ENCODE measurements at places on chromosomes 11 and 22.

DNA sequence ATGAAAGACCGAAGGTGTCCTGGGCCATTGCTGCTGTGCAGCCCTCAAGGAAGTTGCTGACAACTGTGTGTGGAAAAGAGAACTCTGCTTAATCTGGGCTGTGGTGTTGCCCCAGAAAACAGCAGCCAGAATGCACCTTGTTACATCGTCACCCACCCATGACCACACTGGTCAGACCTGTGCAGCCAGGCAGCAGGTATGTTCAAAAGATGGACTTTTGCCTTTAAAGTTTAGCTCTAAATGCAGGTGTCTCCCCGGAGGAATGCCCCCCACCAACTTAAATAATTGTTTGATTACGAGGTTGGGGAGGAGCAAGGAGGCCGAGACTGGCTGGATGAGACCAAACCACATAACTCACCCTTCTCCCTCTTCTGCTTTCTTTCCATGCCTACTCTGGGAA is 15.3 kb upstream of the POLA2 start:
- DNase-seq: no peak

- DNase-seq: peak; percentile 52
These were observed 9.7 kb upstream of the CCKBR start for GRCh38 chr11:6249770-6250555.

DNA sequence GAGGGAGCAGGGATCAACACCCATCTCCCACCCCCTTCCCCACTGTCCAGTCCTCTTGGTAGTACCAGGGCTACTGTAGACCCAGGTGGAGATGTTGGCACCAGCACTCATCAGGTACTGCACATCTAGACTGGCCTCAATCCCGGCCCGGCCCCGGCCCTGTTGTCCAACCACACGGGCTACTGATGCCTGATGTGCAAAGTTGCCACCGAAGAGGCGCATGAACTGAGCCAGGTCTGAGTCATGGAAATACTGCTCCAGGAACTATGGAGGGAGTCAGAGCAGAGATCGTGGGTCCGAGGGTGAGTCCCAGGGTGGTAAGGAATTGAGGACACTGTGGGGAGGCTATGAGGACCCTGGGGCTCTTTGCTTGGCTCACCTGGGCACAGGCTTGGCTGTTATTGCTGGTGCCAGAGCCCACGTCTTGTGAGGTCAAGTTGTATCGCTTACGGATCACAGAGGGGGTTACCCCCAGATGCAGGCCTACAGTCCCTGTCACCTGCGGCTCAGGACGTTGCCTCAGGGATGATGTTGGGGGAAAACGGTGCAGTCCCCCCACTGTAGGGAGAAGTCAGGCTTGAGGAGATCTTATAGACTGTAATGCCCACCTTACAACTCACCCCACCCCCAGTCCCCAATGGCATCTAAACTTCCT is 2.5 kb downstream of the TPP1 start:
- no peak for DNase-seq

DNA sequence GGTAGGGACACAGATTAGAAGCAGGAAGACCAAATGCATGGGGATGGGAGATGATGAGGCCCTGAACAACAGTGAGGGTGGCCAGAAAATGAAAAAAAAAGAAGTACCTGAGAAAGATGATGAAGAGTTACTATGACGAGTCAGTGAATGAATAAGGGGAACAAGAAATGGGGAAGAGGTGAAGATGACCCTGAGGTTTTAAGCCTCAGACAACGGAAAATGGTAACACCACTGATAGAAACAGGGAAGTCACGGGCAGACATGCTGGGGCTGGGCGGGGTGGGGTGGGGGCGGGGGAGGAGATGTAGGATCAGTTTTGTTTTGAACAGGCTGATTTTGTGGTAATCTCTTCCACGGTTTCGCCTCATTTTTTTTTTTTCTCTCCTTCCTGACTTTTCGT is 205.1 kb upstream of the CADM1 start:
- DNase-seq: no peak

DNA sequence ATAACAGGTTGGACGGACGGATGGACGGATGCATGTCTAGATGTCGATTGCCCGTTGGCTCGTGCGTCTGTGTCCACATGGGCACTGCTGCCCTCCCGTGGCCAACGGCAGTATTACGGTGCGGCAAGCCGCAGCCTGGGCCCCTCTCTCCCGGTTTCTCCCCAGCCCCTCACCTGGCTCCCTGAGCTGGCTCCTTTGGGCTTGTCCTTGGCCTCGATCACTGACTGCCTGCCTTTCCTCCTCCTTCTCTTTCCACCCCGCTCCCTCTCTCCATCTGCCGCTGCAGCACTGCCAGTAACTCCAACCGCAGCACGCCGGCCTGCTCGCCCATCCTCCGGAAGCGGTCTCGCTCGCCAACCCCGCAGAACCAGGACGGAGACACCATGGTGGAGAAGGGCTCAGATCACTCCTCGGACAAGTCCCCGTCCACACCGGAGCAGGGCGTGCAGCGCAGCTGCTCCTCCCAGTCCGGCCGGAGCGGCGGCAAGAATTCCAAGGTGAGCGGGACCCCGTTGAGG is 77.3 kb downstream of the SCN3B start:
- DNase-seq: no peak

GRCh38 chr11:103222806-103223205 is 113.6 kb downstream of the DYNC2H1 start:
- no peak for DNase-seq

GRCh38 chr22:40196628-40197360 is 19.1 kb downstream of the TNRC6B start:
- no peak for DNase-seq

GRCh38 chr11:94885133-94885532 is 88.2 kb downstream of the CWC15 start:
- DNase-seq: no peak

GRCh38 chr11:57812634-57813033 is 51.0 kb downstream of the CTNND1 start:
- DNase-seq: no peak

GRCh38 chr11:64266339-64266738 is 15.0 kb downstream of the PLCB3 start:
- DNase-seq: no peak

- no peak for DNase-seq
These were observed 60.2 kb downstream of the SLN start for GRCh38 chr11:107651672-107652071.

DNA sequence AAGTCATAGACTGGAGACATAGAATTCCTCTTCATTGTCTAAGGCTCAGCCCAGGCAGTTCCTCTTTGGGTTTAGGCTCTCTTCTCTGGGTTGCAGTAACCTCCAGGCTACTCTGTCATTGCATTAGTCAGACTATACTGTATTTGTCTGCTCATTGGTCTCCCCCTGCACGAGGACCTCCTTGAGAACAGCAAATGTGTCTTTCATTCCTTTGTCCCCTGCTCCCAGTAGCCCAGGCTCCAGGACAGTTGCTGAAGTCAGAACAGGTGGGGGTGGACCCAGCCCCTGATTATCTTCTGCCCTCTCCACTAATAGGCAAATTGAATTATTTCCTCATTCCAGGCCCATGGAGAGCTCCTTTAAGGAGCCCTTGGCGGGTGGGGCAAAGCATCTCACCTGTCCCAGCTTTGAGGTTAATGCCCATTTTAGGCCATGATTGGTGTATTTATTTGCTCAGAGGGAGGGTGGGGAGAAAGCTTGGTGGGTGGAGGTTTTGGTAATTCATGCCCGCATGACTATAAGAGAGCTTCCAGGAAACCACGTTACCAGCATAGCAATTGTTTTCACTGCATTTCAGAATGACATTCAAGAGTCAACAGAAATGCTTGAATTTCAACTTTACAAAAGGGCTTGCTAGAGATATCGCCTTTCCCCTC is 40.9 kb downstream of the NAV2 start:
- DNase-seq: no peak

GRCh38 chr22:50606165-50606945 is 5.8 kb downstream of the MAPK8IP2 start:
- DNase-seq: no peak

DNA sequence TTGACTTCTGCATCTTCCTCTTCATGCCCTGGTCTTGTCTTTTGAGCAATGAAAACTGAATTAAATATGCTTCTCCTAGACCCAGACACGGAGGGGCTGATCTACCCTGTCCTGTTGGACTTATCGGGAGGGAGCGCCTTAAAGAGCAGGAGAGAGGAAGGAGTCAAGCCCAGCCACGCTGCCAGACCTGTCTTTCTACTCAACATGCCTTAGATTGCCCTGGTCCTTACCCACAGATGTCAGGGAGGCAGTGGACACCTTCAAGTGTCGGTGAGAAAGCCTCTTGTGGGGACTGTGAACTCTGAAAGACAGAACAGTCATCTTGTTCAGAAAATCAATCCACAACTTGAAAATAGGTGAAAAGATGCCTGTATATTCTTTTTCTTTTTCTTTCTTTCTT is 61.8 kb downstream of the IRAG1 start:
- no peak for DNase-seq

- peak; percentile 3 for DNase-seq
These were observed 21.3 kb downstream of the IZUMO1R start for GRCh38 chr11:94325681-94326080.

DNA sequence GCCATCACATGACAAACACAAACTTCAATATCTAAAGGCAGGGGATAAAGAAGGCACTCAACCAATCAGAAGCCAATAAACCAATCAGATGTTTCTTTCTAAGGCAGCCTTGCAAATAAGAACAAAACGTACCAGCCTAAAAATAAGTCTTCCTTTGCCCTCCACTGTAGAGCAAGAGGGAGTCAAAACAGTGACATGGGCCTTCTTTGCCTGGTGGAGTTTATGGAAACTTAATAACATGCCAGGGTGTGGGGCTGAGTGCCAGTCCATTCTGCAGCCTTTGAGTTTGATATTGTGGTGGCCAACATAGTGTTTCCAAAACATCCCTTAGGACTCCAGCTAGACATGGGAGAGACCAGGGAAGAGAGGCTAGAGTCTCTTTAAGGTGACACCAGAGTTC is 126.1 kb upstream of the NECTIN1 start:
- no peak for DNase-seq

GRCh38 chr11:124950601-124951330 is 3.2 kb upstream of the CCDC15 start:
- DNase-seq: no peak

- DNase-seq: no peak
These were observed 1.4 kb downstream of the TBX1 start for GRCh38 chr22:19761725-19762567.

DNA sequence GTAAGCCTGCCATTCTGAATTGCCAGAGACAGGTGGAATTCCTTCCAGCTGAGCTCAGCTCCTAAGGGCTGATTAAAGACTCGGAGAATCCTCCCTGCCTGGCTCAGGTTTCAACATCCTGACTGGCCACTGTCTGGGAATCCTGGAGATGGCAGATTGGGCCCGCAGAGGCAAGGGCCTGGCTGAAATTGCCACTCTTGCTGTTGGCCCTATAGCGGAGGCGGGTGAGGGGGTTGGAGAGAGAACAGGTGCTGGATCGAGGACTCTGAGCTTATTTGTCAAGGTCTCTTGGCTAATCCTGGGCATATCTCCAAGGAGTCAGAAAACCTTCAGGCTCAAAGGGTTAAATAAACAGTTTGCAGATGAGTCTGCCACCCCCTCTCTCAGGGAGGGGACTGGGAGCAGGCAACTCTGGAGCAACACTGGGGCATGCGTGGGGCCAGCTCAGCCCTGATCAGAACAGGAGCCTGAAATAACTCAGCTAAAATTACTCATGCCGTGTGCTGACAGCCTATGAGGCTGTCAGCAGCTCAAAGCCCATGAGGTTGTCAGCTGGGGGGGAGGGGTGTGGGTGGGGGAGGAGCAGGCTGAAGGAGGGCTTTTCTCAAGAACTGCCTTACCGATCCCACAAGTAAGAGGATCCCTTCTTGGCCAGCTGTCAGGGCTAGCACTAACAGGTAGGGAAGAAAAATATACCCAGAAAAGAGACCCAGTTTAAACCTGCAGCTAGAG is 14.7 kb upstream of the MFRP start:
- DNase-seq: no peak

DNA sequence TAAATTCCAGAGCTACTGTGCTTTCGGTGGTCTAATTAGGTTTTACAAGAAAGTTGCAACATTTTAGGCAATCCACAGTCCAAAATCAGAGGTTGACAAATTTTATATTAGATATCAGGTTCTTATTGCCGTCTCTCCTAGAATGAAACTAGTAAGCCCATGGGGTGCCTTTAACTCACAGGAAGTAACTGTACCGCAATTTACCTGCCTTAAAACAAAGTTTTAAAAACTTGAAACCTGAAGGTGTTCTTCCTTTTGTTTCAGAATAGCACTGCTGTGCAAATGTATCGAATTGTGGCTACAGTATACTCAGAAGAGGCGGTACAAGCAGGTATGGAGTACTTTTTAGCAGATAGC is 77.2 kb downstream of the PISD start:
- DNase-seq: no peak

GRCh38 chr11:46808799-46809431 is 37.2 kb downstream of the CKAP5 start:
- no peak for DNase-seq

DNA sequence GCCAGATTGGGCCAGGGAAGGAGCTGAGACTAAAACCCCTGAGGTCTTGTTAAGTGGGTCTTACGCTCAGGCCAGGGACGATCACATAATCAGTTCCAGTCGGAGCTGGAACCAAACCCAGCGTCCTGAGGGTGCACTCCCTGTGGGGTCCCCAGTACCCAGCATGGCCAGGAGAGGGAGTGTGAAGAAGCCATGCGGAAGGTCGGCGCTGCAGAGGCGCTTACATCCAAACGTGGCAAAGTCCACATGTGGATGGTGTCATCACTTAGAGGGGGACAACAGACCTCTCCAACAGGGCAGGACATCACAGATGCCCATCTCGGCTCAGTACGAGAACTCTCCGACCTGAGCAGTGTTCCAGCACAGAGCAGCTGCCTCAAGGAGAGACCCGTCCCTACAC is 8.3 kb downstream of the ATP5MGL start:
- no peak for DNase-seq

- no peak for DNase-seq
These were observed 702.8 kb downstream of the TBC1D22A start for GRCh38 chr22:47465222-47465621.

- DNase-seq: peak; percentile 19
These were observed 32.2 kb downstream of the ART5 start for GRCh38 chr11:3609416-3610265.

GRCh38 chr11:32137263-32137662 is 46.4 kb downstream of the RCN1 start:
- peak; percentile 92 for DNase-seq

DNA sequence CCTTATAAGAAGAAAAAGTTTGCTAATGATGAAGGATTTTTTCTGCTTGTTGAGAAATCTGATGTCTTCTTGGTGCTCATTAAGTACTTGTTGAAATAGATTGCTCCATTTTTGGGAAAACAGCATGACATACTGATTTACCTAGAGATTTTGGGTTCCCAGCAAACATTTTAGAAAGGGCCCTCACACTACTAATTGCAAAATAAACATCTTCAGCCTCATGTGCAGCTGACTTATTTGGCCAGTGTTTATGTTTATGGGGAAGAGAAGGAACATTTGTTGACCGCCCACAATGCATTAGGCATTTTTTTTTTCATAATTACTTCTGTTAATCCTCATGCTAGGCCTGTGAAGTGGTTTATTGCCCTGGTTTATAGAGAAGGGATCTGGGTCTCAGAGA is 40.1 kb downstream of the LDLRAD3 start:
- no peak for DNase-seq

GRCh38 chr11:17396598-17397310 is 8.3 kb upstream of the KCNJ11 start:
- no peak for DNase-seq

- no peak for DNase-seq
These were observed 9.1 kb downstream of the TPBGL start for GRCh38 chr11:75249704-75250103.
